Aorta (tissue), 5 donors: ENCODE measurements at places on chromosomes 7 and 10. TPM values are rescaled to one million over a fixed set of nuclear protein-coding genes. Genes with fewer than 3 reads are reported as not detected.

DNA sequence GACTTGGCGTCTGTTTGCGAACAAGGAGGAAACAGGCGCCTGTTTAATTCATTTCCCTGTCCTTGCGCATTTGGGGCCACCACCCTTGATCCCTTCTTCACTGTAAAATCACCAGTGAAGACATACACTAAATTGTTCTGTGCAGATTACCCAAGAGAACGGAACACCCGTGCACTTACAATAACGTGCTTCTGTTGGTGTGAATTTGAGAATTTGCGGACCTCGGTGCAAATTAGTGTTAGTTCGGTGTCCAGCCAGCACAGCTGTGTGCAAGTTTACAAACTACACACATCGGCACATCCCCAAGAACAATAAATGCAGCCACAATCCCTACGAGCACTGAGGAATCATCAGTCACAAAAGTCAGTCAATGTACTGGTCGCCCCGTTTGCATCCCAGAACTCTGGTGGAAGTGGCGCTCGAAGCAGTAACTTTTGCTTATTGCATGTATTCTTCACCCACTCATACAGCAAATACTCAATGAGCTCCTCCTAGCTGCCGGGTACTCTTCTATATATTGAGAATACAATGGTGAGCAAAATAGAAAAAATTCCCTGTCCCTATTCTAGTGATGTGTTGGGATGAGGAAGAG is 786 bp upstream of the CNOT4 start:
- DNase-seq: no peak

GRCh38 chr10:98224996-98225395 is 43.0 kb downstream of the LOXL4 start:
- no peak for DNase-seq

GRCh38 chr7:47893721-47894365 is 54.4 kb downstream of the PKD1L1 start:
- DNase-seq: no peak

- no peak for DNase-seq
Measured at GRCh38 chr10:5960070-5960972, 17.0 kb downstream of the IL15RA start.

DNA sequence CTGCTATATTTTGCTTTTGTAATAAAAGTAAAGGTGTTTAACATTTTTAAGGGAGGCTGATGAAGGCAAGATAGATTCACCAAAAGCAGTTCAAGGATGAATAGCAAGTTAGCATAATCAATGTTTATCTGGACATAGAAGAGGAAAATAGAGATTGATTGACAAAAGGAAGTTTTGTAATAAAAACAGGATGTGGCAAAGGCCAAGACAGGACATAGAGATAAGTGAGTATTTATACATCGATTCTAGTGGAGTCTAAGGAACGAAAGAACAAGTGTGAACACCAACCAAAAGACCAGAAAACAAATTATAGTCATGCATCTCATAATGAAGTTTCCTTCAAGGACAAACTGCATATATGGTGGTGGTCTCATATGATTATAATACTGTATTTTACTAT is 123.8 kb downstream of the CCDC71L start:
- no peak for DNase-seq

DNA sequence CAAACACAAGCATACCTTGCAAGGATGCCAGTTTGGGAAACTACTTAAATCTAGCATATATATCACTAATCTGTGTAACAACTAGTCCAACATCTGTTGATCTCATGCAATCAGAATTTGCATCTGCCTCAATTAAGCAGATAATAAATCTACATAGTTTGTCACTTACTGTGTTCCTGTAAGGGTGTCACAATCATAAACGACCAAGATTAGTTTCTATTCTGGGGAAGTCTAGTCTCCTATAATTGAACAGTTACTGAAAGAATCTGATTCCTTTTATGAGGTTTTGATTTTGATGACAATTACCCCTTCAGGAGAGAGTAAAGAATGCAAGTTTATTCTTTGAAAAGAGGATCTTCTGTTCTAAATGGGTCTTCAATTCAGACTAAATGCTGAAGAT is 85.5 kb upstream of the LRRN3 start:
- DNase-seq: no peak

DNA sequence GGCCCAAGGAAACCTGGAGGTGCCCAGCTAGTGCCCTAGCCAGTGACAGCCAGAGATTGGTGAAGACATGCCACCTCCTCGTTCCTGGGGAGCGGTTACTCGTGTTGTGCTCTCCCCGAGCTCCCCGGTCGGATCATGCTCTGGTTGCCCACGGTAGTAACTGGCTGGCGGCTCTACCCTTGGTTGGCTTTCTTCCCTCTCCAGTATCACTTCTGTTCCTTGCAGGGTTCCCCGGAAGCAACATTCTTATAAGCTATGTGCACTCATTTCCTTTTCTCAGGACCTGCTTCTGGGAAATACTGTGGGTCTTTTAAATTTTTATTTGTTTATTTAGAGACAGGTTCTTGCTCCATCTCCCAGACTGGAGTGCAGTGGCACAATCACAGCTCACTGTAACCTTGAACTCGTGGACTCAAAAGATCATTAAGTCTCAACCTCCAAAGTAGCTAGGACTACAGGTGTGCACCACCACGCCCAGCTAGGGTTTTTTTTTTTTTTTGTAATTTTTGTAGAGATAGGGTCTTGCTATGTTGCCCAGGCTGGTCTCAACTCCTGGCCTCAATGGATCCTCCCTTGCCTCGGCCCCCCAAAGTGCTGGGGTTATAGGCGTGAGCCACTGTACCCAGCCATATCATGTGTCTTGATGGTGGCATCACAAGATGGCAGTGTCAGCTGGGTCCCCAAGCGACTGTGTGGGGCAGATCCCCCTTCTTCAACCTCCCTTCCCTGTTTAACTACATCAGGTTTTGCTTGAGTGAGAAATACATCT is 6.9 kb upstream of the CALHM1 start:
- no peak for DNase-seq

- DNase-seq: peak; percentile 39
Measured at GRCh38 chr7:128100949-128101713, 69.9 kb upstream of the LRRC4 start.

- DNase-seq: no peak
Measured at GRCh38 chr10:119940487-119940886, 48.0 kb downstream of the SEC23IP start.

- DNase-seq: no peak
Measured at GRCh38 chr10:50552308-50552707, 71.4 kb downstream of the SGMS1 start.

DNA sequence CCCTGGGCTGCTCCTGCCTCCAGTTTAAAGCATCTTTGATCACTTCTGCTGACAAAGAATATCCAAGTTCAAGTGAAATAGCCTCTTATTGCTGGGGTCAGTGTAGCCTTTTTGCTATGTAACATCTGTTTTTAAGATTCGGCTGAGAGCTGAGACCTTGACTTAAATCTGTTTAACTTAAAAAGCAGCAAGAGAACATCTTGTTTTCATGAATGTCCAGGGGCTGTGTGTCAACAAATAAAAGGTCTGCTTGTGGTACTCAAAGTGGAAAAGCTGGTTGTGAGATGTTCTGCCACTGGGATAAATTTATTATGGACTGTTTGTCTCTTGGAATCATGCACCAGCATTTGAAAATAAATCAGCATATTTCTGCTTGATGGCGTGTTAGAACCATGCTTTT is 73.2 kb downstream of the CALD1 start:
- DNase-seq: no peak

- DNase-seq: no peak
Measured at GRCh38 chr7:50988465-50988864, 205.8 kb upstream of the GRB10 start.

DNA sequence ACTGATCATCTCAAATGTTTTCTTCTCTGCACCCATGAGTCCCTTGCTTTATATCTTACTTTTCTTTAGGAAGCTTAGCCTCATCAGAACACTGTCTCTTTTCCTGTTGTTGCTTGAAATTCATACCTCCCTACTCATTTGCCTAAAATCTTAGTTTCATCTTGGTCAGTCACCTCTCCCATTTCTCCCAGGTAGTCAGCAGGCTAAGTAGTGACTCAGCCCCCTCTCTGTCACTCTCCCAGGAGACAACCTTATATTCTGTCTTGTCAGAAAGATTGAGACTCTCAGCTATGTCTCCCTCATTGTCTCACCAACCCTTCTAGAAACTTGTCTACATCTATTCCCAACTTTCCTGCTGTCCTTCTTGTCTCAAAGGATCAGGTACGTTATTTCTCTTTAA is 280.9 kb downstream of the BBS9 start:
- DNase-seq: no peak

DNA sequence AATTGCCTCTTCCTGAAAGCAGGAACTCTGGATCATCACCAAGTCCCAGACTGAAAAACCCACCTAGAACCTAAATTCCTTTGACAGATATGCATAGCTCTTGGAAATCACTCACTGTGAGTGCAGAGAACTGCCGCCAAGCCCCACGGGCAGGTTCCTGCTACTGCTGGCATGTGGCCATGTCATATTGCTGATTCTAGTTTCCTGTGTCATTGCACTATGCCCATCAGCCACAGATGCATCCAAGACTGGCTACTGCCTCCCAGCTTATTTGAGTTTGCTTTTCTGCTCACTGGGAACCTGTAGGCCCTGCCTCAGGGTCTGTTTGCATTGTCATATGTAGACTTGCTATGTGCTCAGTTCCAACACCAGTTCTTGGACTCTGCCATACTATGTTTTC is 786.0 kb downstream of the GRID1 start:
- no peak for DNase-seq

DNA sequence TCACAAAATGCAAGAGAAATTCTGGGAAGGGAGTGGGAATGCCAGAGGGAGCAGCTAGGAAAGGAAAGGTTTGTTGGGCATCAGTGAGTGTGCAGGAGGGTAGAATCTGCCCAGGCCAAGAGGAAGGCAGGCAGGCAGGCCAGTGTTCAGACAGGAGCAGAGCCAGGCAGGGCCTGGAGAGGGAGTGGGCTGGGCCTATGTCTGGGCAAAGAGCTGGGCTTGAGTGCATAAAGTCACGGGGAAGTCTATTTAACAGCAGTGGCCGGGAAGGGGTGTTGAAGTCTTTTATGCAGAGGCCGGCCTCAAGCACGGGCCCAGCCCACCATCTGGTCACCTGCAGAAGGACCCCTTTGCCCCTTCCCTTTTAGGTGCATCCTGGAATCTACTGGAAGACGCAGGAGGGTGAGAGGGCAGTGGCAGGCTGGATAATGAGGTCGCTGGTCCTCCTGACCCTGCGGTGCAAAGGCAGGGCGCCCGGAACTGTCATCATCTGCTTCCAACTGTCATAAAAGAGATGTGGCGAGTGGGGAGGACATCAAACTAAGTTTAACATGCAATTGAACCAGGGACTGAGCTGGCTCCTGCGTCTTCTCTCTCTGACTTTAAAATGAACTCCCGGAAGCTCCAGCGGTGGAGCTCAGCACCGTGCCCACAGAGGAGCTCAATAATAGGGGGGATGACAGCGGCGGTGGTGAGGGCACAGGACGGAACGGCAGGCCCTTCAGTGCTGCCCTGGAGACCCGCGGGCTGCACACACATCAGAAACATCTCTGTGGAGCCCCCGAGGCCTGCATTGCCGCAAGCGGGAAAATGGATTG is 29.5 kb downstream of the CARD11 start:
- no peak for DNase-seq

GRCh38 chr10:50315424-50315823 is 64.1 kb upstream of the ASAH2 start:
- DNase-seq: no peak

- no peak for DNase-seq
Measured at GRCh38 chr7:83824214-83824613, 175.3 kb upstream of the SEMA3E start.

DNA sequence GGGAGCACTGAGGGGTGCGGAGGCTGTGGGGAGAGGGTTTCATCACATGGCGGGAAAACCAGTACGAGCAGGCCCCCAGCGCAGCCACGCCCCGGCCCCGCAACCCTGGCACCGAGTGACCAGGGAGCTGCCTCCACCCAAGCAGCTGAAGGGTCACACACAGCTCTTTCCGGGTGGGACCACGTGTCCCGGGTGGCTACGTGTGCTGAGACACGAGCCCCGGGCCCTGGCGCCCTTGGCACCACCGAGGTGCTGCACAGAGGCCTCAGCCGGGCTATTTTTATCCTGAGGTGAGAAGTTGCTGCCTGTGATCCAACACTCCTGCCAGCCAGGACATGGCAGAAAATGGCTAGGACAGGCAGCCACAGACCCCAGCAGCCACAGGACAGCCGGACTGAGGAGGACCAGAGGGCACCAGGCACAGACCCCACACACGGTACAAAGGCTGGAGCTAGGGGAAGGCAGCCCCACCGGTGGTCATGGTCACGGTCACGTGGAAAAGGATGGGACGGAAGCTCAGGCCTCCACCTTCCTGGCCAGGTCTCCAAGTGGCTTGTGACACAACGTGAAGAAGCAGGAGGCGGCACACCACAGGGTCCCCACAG is 223.7 kb downstream of the MAD1L1 start:
- peak; percentile 41 for DNase-seq

GRCh38 chr7:151119902-151120301 is 33.6 kb downstream of the AGAP3 start:
- DNase-seq: no peak

DNA sequence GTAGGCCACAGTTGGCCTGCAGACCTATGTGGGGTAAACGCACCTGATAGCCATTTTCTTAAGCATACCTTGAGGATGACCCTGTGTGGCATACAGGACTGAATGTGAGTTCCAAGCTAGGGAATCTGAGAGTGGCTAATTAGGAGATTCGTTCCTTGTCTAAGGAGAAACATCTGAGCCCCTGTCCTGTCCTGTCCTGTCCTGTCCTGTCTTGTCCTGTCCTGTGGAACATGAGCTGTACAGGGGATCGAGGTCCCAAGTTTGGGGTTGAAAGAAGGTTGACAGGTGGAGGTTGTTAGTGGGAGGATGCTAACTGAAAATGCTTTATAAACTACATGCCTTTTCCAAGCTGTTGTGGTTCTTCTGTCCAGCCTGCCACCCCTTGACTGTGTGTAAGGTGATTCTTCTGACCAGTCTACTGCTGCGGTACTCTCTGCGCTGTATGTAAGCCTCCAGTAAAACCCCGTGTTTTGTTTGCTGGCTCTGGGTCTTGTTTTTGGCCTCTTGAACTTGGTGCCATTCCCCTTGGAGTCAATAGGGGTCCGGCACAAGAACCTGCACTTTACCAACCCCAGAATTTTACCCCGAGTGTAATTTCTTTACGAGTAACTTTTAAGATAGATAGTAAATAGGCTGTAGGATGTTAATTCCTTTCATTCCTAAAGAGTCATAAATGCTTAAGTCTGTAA is 26.4 kb downstream of the ZNRF2 start:
- DNase-seq: no peak

GRCh38 chr7:4711634-4712033 is 29.5 kb downstream of the FOXK1 start:
- no peak for DNase-seq

GRCh38 chr10:9811601-9812000 is 1206.1 kb upstream of the CELF2 start:
- DNase-seq: no peak

Gene MMP21
- total RNA-seq: 0.16 TPM

Gene RNLS
- 9.4 TPM for total RNA-seq

Gene C10orf67
- not detected for total RNA-seq

Gene ERVW-1
- total RNA-seq: not detected

Gene SLC16A9
- total RNA-seq: 3.3 TPM

Gene PILRB
- total RNA-seq: 30.7 TPM

Gene NPFFR1
- 0.06 TPM for total RNA-seq

Gene SERPINE1
- 57.1 TPM for total RNA-seq
